Heart left ventricle (tissue), 16 donors: ENCODE measurements at places on chromosomes 11 and 22. TPM values are rescaled to one million over a fixed set of nuclear protein-coding genes. Genes with fewer than 3 reads are reported as not detected.

GRCh38 chr11:133172349-133172748, 360.0 kb downstream of the OPCML start:
- no peaks in the 10 kb centered on the region for H3K36me3 ChIP-seq
- H3K4me1 ChIP-seq = peaks cover 6% of the 10 kb centered on the region
- H3K27ac ChIP-seq = no peak overlapping the region
- H3K4me3 ChIP-seq = no peak overlapping the region

Gene ARHGAP8
- total RNA-seq = 0.28 TPM

Gene RASGRP2
- 34.0 TPM for total RNA-seq

- H3K27ac ChIP-seq = no peak overlapping the region
- no peaks in the 10 kb centered on the region for H3K36me3 ChIP-seq
- H3K4me1 ChIP-seq = no peaks in the 10 kb centered on the region
- H3K27me3 ChIP-seq = no peaks in the 10 kb centered on the region
- no peak overlapping the region for H3K4me3 ChIP-seq
These were observed 61.1 kb downstream of the ARHGAP42 start for GRCh38 chr11:100748153-100748552.

DNA sequence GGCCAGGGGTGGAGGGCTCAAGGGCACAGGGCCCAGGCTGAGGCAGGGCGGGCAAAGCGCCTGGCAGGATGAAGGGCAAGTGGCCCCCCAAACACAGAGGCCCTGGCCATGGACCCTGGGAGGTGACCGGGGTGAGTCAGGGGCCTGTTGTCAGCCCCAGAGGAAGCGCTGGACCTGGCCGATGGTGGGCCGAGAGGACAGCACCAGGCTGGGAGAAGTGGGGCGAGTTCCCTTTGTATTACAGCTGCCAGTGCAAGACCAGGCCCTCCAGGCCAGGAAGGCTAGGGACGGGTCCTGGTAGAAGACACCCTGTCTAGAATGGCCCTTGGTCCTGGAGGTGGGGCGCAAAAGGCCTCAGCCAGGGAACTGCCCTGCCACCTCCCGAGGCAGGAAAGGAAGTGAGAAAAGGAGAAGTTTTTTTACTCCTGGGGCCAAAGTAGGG, 12.8 kb downstream of the CXCR5 start:
- peaks cover 39% of the 10 kb centered on the region for H3K36me3 ChIP-seq
- H3K4me3 ChIP-seq = no peak overlapping the region
- H3K27me3 ChIP-seq = no peaks in the 10 kb centered on the region
- H3K4me1 ChIP-seq = peaks cover 3% of the 10 kb centered on the region
- peak; percentile 20 for DNase-seq

GRCh38 chr22:25488244-25489020, 76.0 kb upstream of the GRK3 start:
- H3K4me1 ChIP-seq = peaks cover 3% of the 10 kb centered on the region
- peak; percentile 83 for DNase-seq
- no peaks in the 10 kb centered on the region for H3K27me3 ChIP-seq
- H3K4me3 ChIP-seq = no peak overlapping the region

Gene MS4A4A
- total RNA-seq = 7.7 TPM

- no peaks in the 10 kb centered on the region for H3K4me1 ChIP-seq
- no peak for DNase-seq
- peaks cover 78% of the 10 kb centered on the region for H3K36me3 ChIP-seq
- no peaks in the 10 kb centered on the region for H3K27me3 ChIP-seq
- H3K27ac ChIP-seq = no peak overlapping the region
These were observed 40.8 kb downstream of the MORC2 start for GRCh38 chr22:30927806-30928205.

Gene RBFOX2
- total RNA-seq = 90.3 TPM

Gene UCP3
- 2.8 TPM for total RNA-seq

DNA sequence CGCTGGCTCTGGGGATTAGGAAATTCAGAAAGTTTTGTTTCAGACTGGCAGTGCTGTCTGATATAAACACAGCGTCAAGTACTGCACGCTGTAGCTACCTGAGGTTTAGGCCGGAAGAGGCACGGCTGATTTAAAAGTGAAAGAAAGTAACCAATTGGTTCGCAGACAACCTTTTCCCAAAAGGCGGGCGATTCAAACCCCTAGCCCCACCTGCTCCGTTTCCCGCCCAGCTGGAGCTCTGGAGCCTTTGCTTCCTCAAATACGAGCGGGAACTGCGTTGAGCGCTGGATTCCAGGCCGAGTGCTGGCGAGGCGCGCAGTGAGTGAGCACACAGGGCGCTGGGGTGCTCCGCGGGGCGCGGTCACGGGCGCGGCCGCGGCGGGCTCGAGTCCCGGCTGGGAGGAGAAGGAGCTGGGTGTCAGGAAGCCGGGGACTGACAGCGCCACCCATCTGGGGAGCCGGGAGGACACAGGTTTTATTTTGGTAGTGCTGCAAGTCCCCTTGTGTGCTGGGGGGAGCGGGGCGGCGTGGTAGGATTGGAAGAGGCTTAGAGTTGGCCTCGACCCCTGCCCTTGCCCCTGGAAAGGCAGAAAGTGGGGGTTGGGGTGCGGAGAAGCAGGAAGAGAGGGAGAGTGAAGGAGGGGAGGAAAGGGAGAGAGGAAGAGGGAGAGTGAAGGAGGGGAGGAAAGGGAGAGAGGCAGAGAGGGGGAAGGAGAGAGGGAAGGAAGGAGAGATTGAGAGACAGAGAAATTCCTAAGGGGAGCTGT, 2.1 kb downstream of the FAM111A start:
- H3K27ac ChIP-seq = no peak overlapping the region
- peaks cover 26% of the 10 kb centered on the region for H3K4me1 ChIP-seq
- H3K36me3 ChIP-seq = peaks cover 10% of the 10 kb centered on the region
- no peaks in the 10 kb centered on the region for H3K27me3 ChIP-seq

DNA sequence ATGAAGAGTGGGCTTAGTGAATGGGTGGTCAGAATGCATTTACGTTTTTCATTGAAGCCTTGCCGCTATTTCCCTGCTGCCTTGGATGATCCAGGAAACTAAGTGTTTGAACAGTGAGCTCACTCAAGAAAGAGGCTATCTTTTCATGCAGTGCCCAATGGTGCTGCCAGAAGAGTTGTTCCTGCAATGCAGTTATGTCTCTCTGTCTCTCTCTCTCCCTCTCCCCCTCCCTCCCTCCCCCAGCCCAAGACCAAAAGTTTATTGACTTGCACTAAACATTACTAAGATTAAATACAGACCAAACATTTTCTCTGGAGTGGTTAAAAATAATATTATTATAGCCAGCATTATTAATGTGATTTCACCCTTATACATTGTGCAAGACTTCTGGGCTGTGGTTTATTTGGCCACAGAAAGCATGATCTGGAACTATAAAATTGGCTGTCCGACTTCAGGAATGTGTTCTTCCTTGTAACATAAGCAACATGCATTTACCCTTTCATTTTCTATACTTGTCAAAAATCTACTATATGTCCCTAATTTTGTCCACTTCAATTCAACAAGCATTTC, 6.6 kb upstream of the FUT4 start:
- no peaks in the 10 kb centered on the region for H3K36me3 ChIP-seq
- no peaks in the 10 kb centered on the region for H3K27me3 ChIP-seq
- no peak overlapping the region for H3K4me3 ChIP-seq
- DNase-seq = no peak
- no peaks in the 10 kb centered on the region for H3K4me1 ChIP-seq

DNA sequence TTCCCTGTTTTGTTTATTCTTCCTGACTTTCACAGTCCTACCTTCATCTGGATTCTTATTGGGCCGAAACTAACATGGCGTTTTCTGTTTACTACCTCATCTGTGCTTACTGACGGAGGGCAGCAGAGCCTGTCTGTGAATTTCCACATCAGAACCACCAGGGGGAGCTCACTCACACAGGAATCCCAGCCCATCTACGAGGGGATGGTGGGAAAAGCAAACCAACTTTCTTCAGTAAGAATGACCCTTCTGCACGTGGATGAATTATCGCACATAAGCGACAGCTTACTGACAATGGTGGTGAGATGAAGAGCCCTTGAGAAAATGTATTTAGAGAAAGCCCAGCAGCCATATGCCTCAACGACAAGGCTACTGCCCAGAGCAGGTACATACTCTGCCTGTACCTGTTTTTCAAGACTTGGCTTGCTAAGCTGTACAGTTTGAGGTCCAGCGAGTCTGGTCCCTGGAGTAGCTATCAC, 42.5 kb downstream of the LARGE2 start:
- no peak overlapping the region for H3K27ac ChIP-seq
- H3K4me3 ChIP-seq = no peak overlapping the region
- peaks cover 14% of the 10 kb centered on the region for H3K36me3 ChIP-seq
- H3K27me3 ChIP-seq = no peaks in the 10 kb centered on the region

Gene FDX1
- 19.6 TPM for total RNA-seq
